ENCODE measurements at places on chromosomes 16 and 17. TPM values are rescaled to one million over a fixed set of nuclear protein-coding genes. Genes with fewer than 3 reads are reported as not detected.

UNC45B gene
- not detected for total RNA-seq

FOXN1 gene
- 0.02 TPM for total RNA-seq

KIF18B gene
- 23.4 TPM for total RNA-seq

PSMD11 gene
- total RNA-seq: 245 TPM

TMEM220 gene
- total RNA-seq: 3.4 TPM

All from A549 treated with dexamethasone at 1 μM for 4 hours (cell line).